CD14-positive monocyte (primary cell): ENCODE measurements at places on chromosomes 5 and 9.

DNA sequence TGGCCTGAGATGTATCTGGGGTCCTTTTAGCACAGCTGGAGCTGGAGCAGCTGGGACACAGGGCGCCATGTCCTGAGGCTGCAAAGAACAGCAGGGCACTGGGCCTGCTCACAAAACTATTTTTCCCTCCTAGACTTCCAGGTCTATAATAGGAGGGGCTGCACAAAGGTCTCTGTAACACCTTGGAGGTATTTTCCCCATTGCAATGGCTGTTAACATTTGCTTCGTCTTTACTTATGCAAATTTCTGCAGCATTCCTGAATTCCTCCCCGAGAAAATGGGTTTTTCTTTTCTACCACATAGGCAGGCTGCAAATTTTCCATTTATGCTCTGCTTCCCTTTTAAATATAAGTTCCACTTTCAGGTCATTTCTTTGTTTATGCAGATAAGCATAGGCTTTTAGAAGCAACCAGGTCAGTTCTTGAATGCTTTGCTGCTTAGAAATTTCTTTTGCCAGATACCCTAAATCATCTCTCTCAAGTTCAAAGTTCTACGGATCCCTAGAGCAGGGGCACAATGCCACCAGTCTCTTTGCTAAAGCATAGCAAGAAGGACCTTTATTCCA is 130.8 kb downstream of the PCSK1 start:
- DNase-seq: no peak

- no peak for DNase-seq
Observed at GRCh38 chr5:61613679-61614078, 281.6 kb downstream of the ZSWIM6 start.

- no peak for DNase-seq
Observed at GRCh38 chr9:13960011-13960765, 353.8 kb downstream of the NFIB start.

DNA sequence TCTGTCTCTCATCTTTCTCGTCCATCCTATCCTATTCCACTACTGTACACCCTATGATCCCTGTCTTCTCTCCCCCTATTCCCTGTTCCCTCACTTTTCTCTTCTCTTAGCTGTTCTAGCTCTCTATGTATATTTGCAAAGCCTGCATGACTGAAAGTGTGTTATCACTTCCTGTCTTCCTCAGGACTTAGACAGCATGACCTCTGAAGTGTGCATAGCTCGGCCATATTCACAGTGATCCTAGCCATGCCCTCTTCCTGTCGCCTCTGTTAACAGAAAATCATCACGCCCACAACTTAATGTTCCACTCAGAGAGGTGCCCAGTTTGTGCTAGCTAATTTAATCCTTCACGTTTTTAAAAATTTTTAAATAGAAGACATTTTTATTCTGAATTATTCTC is 35.8 kb upstream of the CDH6 start:
- DNase-seq: no peak

- DNase-seq: peak; percentile 26
Observed at GRCh38 chr5:79416499-79416898, 97.4 kb downstream of the HOMER1 start.

GRCh38 chr9:123763910-123764588 is 165.9 kb downstream of the DENND1A start:
- DNase-seq: no peak

- DNase-seq: no peak
Observed at GRCh38 chr5:52743970-52744369, 43.7 kb upstream of the ITGA1 start.

DNA sequence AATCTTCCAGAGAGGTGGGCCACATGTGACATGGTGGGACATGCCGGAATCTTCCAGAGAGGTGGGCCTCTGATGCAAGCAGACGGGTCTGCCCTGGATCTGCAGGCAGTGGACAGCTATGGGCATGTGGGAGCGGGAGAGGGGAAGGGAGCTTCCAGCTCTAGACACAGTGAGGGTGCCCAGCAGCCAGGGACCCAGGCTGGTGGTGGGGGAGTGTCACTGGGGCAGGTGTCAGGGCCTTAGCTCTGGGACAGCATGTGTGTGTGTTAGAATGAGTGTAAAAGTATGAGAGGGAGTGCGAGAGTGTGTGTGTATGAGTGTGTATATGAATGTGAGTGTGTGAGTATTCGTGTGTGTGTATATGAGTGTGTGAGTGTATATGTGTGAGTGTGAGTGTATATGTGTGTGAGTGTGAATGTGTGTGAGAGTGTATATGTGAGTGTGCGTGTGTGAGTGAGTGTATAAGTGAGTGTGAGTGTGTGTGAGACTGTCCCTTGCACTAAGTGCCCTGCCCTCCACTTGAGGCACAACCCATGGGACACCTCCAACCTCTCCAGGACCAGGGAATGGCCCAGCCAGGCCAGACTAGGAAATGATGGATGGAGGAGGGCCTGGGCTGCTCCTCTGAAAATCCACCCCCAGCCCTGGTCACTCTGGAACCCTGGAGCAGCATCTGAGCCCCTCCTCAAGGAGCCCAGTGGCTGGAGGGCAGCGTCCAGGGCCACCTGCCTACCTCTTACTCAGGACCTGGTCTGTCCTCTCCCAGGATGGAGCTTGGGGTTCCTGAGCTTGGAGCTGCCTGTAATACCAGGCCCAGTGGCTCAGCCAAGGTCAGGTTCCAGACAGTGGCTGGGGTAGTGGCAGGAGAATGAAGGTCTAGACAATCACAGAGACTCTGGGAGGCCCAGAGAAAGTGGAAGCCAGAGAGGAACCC is 122.2 kb downstream of the C9orf50 start:
- no peak for DNase-seq

GRCh38 chr5:19734776-19735175 is 253.2 kb downstream of the CDH18 start:
- no peak for DNase-seq

- DNase-seq: no peak
Observed at GRCh38 chr9:38117651-38118050, 48.6 kb upstream of the SHB start.

DNA sequence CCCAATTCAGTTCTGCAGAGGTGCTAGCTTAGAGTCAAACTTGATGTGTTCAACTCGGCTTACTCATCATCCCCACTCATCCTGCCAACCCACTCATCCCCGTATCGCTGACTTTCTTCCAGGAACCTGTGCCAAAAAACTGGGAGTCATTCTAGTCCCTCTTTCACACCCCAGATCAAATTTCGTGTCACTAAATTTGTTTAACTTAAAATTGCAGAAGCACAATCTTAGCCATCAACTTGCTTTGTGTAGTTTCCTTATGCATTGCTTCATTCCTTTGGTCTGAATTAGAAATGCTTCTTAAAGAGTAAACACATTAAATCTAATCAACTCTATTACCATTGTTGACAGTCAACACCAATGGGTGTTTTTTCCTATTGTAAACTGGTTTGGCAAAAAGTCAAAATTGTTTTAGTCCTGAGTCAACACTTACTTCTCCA is 162.4 kb downstream of the TTC39B start:
- no peak for DNase-seq

DNA sequence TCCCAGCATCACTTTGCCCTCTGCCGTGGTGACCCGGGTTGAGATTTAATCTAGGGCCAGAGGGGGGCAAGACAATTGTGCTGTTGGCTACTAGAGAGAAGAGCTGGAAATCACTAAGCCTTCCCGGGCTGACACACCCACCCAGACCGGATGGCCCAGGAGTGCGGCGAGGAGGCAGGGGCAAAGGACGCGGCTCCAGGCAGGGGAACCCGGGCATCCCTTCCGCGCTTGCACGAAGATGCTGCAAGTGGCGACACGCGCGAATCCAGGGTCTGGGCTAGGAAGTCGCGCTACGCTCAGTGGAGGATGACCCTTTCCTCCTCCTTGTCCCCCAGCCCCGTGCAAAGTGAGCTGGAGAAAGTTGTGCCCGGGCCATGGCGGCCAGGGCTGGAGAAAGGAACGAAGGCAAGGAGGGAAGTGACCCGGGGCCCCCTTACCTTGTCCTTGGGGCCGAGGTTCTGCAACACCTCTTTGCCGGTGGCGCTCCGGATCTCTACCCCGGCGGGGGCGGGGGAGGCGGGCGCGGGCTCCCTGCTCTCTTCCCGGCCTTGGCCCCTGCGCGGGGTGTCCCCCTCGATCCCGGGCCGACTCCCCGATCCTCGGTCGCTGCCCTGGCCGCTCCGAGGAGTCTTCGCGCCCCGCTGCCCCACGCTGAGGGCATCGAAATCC is 693 bp downstream of the DPYSL3 start:
- no peak for DNase-seq

DNA sequence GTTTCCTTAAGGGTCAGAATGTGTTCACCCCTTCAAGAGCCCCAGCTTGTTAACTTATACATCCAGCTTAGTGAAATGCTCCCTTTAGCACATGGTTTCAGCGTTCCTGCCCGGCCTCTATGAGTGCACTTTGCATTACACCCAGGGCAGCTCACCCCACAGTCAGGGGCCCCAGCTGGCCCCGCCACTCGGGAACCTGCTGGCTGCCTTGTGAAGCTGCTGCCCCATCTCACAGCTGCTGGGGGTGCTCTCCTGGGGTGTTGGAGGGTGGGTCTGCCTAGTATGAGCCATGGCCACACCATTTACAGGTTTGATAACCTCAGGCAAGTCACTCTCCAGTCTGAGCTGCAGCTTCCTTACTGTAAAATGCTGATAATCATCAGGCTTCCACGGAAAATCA is 32.2 kb downstream of the HRH2 start:
- DNase-seq: no peak

DNA sequence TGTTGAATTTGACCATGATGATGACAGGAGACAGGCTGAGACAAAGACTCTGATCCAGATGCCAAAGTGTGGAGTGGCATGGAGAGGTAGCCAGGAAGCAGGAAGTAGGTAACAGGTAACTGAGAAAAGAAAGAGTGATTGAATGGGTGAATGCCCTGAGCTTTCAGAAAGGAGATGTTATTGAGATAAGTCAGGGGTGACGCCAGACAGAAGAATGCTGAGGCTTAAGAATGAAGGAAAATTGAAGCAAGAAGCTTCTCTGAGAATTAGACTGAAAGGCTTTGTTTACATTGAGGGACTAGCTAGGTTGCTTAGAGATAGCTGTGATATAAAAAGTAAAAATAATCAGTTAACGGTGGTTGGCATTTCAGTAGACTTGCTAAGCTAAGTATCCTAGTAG is 165.7 kb downstream of the PSAT1 start:
- DNase-seq: no peak

DNA sequence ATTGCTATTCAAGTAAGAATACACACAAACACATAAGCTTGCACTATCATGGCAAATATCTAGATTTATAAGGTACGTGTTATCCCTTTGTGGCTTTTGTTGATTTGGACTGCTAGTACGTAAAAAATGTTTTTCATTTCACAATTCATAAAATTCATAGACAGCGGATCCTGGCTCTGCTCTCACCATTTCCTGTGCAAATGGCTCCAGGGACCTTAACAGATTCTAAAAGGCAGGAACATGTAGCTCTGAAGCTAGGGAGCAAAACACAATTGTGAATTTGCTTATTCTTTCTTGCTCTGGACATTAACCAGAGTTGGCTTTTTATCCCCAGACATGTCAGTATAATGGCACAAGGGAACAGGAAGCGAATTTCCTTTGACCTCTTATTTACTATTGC is 1019.9 kb upstream of the WWC1 start:
- DNase-seq: no peak

GRCh38 chr5:29462241-29462640 is 1731.2 kb upstream of the CDH6 start:
- DNase-seq: no peak

GRCh38 chr5:61790678-61791077 is 458.6 kb downstream of the ZSWIM6 start:
- no peak for DNase-seq

DNA sequence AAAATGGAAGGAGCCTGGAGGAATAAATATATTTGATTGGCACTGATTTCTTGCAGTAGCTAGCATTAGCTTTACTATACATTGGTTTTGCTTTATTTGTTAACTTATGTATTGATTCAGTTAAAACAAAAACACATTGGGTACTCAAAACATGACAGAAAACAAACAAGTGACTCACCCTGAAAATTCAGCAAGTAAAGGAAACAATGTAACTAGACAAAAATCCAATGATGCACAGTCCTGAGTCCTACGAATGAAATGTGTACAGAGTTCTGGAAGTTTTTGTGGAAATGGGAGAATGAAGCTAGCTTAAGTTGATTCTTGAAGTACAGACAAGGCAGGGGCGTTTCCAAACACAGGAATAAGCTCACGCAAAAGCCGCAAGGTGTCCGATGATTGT is 175.0 kb downstream of the ELAVL2 start:
- no peak for DNase-seq

GRCh38 chr5:111853748-111854147 is 96.8 kb upstream of the NREP start:
- DNase-seq: no peak

DNA sequence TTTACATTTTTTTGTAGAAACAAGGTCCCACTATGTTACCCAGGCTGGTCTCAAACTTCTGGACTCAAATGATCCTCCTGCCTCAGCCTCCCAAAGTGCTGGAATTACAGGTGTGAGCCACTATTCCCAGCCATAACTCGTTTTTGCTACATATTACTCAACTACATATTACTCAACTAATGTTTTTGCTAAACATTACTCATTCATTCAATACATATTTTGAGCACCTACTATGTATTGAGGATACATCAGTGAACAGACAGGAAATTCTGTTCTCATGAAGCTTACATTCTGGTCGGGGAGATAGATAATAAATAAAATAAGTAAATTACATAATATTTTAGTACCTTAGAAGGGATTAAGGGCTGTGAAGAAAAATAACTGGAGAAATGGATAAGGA is 34.9 kb upstream of the STOM start:
- no peak for DNase-seq

DNA sequence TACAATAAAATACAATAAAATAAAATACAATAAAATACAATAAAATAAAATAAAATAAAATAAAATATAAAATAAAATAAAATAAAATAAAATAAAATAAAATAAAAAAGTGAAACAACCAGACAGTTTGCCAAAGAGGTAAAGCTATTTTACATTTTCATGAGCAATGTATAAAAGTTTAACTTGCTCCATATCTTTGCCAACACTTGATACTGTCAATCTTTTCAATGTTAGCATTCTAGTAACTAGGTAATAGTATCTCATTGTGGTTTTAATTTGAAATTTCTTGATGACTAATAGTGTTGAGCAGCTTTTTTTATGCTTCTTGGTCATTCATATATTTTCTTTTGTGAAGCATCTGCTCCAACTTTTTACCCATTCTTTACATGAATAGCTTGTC is 17.3 kb downstream of the TTC33 start:
- no peak for DNase-seq

DNA sequence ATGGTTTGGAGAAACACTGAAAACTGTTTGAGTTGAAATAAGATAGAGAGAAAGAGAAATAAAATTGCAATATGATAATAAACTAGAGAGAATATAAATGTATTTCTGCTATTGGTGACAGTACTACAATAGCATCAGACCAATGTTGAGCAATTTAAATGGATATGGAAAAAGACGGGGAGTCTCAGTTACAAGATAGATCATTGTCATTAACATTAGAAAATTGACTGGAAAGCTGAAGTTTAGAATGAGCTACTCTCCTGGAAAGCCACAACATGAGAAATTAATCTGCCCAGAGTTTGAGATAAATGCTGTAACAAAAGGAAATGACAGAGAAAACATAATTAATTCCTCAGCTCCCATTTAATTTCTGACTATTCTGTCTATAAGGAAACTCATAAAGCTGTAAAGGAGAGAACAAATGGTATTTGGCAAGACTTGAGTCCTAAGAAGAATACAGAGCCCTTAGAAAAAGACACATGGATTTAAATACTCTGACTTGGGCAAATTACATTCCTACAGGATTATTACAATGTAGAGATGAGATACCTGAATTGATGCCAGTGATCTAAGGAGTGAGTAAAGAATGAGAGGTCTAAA is 624.5 kb upstream of the CHD1 start:
- DNase-seq: no peak
